ENCODE measurements at places on chromosomes 3 and 15.

DNA sequence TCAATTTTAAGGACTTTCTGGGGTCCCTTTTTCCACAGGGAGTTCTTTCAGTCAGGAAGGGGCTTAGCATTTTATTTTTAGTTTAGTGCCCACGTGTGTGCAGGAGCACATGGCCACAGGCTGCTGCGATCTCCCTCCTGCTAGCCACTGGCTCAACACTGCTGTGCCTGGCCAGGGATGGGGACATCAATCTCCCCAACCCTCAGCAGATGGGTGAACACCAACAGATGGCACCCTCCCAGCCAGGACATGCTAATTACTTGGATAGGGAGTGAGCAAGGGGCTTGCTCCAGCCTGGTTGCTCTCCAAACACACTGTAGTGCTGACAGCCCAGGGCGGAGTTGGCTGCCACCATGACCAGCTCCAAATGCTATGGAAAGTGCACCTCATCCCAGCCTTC is 7.4 kb upstream of the RIOX2 start:
- peak; percentile 42 for DNase-seq

GRCh38 chr3:40437889-40438288 is 19.2 kb upstream of the RPL14 start:
- DNase-seq, result no peak

- no peak for DNase-seq
Observed at GRCh38 chr3:172065967-172066762, 26.8 kb downstream of the FNDC3B start.

- no peak for DNase-seq
Observed at GRCh38 chr3:4323246-4324027, 20.3 kb downstream of the SETMAR start.

All from NCI-H2171 treated with DMSO at 0.1 percent for 48 hours (cell line).